ENCODE measurements at places on chromosomes 2 and 18.
A peak's percentile ranks its signal among the peaks of the same experiment; 100 is the strongest.

GRCh38 chr18:79389689-79390088 lies 6.0 kb upstream of the NFATC1 start:
- peaks cover 11% of the 10 kb centered on the region for H3K4me1 ChIP-seq
- no peaks in the 10 kb centered on the region for H3K36me3 ChIP-seq
- H3K27ac ChIP-seq, result no peak overlapping the region
- no peak overlapping the region for H3K4me3 ChIP-seq
- no peak for DNase-seq
- peaks cover 63% of the 10 kb centered on the region for H3K27me3 ChIP-seq

GRCh38 chr18:29147944-29148343 lies 971.0 kb upstream of the CDH2 start:
- H3K36me3 ChIP-seq, result no peaks in the 10 kb centered on the region
- H3K4me1 ChIP-seq, result peaks cover 10% of the 10 kb centered on the region
- no peaks in the 10 kb centered on the region for H3K27me3 ChIP-seq

GRCh38 chr2:189576396-189576795 lies 4.2 kb downstream of the SLC40A1 start:
- no peak for DNase-seq
- H3K36me3 ChIP-seq, result peaks cover 37% of the 10 kb centered on the region
- H3K4me3 ChIP-seq, result peak overlapping the region; percentile 84
- no peaks in the 10 kb centered on the region for H3K27me3 ChIP-seq

GRCh38 chr2:18404708-18405107 lies 155.7 kb downstream of the RDH14 start:
- H3K27me3 ChIP-seq, result no peaks in the 10 kb centered on the region
- no peak for DNase-seq
- peak overlapping the region; percentile 31 for H3K27ac ChIP-seq
- no peak overlapping the region for H3K4me3 ChIP-seq
- peaks cover 21% of the 10 kb centered on the region for H3K4me1 ChIP-seq
- no peaks in the 10 kb centered on the region for H3K36me3 ChIP-seq

DNA sequence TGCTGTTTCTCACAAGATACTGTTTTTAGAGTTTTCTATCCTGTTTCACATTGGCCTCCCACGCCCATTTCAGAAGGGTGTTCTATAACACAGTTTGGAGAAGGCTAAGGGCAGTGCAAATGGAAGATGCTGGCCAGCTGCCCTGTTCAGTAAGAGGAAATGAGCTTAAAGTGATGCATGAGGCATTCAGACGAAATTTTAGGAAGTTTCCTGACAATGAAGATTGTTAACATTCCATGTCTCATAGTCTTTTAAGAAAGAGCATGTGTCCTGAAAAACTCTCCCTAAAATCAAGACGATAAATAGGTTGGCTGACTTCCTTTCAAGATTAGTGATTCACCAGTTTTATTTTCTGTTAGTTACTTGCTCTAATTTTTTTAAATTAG lies 484.2 kb upstream of the NRP2 start:
- H3K27ac ChIP-seq, result peak overlapping the region; percentile 71
- no peaks in the 10 kb centered on the region for H3K36me3 ChIP-seq
- H3K27me3 ChIP-seq, result no peaks in the 10 kb centered on the region
- H3K4me3 ChIP-seq, result no peak overlapping the region
- DNase-seq, result no peak
- H3K4me1 ChIP-seq, result peaks cover 18% of the 10 kb centered on the region

DNA sequence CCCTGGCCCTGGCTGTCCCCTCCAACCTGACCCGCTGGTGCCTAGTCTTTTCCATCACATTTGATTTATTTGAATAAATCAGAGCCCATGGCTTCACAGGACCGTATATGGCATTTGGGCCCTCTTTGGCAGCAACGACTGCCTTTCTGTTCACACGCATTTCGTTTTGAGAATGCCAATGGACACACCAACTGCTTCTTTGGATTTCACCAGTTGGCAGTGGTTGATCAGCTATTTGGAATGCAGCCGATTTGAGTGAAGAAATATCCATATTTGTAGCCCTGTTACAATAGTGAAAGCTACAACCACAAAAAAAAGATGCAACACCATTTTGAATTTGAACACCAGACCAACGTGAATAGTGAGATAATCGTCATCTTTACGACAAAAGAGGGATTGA lies 56.5 kb downstream of the GNAL start:
- no peak overlapping the region for H3K27ac ChIP-seq
- no peaks in the 10 kb centered on the region for H3K4me1 ChIP-seq
- H3K36me3 ChIP-seq, result no peaks in the 10 kb centered on the region
- DNase-seq, result no peak

GRCh38 chr2:8332646-8333045 lies 349.2 kb upstream of the ID2 start:
- peaks cover 17% of the 10 kb centered on the region for H3K4me1 ChIP-seq
- H3K27me3 ChIP-seq, result no peaks in the 10 kb centered on the region
- no peak overlapping the region for H3K4me3 ChIP-seq
- H3K36me3 ChIP-seq, result no peaks in the 10 kb centered on the region

GRCh38 chr18:777021-777420 lies 35.0 kb downstream of the YES1 start:
- H3K4me3 ChIP-seq, result no peak overlapping the region
- peak overlapping the region; percentile 66 for H3K27ac ChIP-seq
- no peaks in the 10 kb centered on the region for H3K27me3 ChIP-seq
- peaks cover 48% of the 10 kb centered on the region for H3K4me1 ChIP-seq
- DNase-seq, result no peak
- H3K36me3 ChIP-seq, result no peaks in the 10 kb centered on the region

DNA sequence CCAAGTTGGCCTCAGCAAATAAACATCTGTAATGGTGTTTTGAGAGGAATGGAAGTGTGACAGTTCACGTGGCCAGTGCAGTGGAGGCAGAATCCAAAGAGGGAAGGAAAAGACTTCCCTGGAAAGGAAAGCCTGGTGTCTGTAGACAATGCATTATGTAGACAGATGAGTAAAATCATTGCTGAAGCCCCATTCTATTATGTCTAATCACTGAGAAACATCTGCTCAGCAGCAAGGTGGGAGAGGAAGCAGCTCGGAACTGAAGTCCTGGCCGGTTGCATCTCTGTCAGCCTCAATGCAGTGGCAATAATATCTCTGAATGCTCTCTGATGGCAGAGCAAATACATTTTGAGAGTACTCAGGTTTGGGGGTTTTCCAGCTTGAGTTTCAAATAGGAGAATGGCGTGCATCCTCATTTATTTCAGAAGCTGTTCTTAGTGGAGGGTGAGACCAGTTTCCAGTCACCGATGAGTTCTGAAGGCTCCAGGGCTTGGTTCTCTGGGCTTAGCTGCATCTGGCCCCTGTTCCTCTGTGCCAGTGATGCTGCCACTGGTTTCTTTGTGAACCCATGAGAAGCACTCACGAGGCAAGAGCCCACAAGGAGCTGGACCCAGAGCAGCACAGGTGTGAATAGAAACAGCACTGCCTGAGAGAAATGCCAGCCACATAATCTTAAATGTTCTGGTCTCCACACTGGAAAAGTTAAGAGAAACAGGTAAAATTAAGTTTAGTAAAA lies 63.3 kb downstream of the RPIA start:
- H3K27ac ChIP-seq, result no peak overlapping the region
- H3K36me3 ChIP-seq, result peaks cover 42% of the 10 kb centered on the region
- no peak overlapping the region for H3K4me3 ChIP-seq
- no peaks in the 10 kb centered on the region for H3K27me3 ChIP-seq
- DNase-seq, result no peak

GRCh38 chr18:61784834-61785233 lies 108.0 kb downstream of the RNF152 start:
- peaks cover 5% of the 10 kb centered on the region for H3K36me3 ChIP-seq
- no peaks in the 10 kb centered on the region for H3K27me3 ChIP-seq
- no peak for DNase-seq
- no peak overlapping the region for H3K27ac ChIP-seq
- H3K4me3 ChIP-seq, result no peak overlapping the region

DNA sequence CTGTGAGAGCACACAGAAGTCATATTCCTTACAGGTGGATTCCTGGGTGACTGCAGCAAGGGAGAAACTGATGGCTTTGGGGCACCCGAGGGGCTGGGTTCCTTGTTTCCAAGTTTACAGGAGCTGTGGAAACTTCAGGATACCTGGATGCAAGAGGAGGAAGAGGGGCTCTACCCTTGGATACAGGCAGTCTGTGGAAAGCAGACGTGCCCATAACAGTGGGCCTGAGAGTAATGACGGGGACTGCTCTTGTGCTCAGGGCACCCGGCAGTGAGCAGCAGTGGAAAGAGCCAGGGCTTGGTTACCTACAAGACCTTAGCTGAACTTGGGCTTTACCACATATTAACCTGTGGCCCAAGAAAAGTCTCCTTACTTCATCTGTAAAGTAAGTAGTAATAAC lies 102.2 kb upstream of the TGFA start:
- no peak overlapping the region for H3K27ac ChIP-seq
- peaks cover 89% of the 10 kb centered on the region for H3K27me3 ChIP-seq
- H3K4me1 ChIP-seq, result no peaks in the 10 kb centered on the region
- H3K36me3 ChIP-seq, result no peaks in the 10 kb centered on the region

DNA sequence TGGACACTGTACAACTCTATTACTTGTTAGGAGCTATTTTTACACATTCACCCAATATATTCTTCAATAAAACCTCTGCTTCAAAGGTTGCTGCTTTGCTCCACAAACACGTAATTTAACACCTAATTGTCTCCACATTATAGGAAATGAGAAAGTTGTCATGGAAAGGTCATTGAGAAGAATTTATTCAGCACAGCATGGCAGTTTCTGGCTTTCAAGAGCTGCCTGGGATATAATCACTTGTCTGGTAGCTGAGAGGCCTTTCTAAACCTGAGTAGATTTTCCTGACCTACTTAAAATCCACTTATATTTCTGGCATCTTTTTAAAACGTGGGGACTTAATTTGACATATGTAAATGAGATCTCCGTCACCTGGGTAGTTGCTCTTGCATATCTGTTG lies 216.1 kb downstream of the ZNF804A start:
- no peak for DNase-seq
- H3K4me1 ChIP-seq, result no peaks in the 10 kb centered on the region
- peaks cover 4% of the 10 kb centered on the region for H3K36me3 ChIP-seq
- no peak overlapping the region for H3K27ac ChIP-seq

GRCh38 chr2:35858216-35858615 lies 497.4 kb upstream of the CRIM1 start:
- H3K36me3 ChIP-seq, result no peaks in the 10 kb centered on the region
- DNase-seq, result no peak
- H3K4me1 ChIP-seq, result no peaks in the 10 kb centered on the region
- no peaks in the 10 kb centered on the region for H3K27me3 ChIP-seq
- no peak overlapping the region for H3K27ac ChIP-seq

DNA sequence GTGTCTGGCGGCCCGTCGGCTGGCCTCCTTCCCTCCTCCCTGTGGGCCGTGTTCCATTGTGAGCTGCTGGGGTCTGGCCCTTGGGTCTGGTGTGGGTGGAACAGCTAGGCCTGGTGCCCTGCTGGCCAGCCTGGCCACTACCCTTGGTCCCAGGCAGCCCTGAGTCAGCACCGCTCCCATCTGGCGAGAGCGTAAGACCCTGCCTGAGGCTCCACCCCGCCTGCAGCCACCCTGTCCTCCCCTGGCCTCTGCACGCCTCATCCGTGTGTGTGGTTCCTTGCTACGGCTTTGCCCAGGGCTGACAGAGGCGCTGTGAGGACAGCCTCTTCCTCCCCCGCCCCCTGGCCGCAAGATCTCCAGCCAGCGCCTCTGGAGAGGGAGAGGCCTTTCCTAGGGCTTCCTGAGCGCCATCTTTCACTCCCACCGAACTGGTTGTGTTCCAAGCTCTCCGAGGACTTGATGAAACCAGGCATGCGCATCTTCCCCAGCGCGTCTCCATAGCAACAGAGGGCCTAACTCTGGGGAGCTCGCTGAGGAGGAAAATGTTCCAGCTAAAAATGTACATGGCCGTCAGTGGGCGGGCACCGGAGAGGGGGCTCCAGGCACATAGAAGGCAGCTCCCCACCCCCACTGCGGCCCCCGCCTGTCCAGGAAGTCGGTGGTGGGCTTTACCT lies 83.0 kb downstream of the STPG4 start:
- H3K4me1 ChIP-seq, result peaks cover 47% of the 10 kb centered on the region
- peak overlapping the region; percentile 84 for H3K27ac ChIP-seq
- H3K4me3 ChIP-seq, result no peak overlapping the region
- peaks cover 9% of the 10 kb centered on the region for H3K36me3 ChIP-seq
- DNase-seq, result no peak
- no peaks in the 10 kb centered on the region for H3K27me3 ChIP-seq

DNA sequence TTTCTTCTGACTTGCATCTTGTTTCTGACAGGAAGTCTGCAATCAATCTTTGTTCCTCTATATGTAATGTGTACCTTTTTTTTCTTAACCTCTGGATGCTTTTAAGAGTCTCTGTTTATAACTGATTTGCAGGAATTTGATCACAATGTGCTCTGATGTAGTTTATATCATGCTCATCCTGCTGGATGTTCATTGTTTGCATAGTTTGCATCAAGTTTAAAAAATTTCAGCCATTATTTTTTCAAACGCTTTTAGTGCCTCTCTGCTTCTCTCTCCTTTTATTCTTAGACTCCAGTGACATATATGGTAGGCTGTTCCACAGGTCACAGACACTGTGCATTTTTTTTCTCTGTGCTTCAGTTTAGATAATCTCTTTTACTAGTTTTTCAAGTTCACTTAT lies 23.9 kb downstream of the RBKS start:
- H3K27ac ChIP-seq, result no peak overlapping the region
- peaks cover 13% of the 10 kb centered on the region for H3K4me1 ChIP-seq
- H3K4me3 ChIP-seq, result no peak overlapping the region
- H3K36me3 ChIP-seq, result no peaks in the 10 kb centered on the region
- DNase-seq, result no peak
- no peaks in the 10 kb centered on the region for H3K27me3 ChIP-seq

DNA sequence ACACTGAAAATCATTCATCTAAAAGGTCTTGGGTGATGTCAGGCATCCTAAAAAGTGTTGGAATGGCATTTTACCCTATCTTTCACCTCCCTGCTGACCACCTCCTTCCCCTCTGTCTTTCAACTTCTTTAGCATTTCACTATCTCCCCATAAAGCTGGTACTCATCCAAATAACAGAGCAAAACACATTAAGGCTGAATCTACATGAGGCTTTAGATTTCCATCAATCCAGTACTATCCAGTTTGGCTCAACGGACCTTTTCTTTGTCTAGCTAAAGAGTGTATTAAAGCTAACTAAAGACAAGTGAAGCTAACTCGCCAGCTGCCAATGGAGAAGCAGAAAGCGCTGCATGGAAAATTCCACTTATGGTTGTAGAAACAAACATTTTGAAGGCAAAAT lies 122.5 kb upstream of the NCKAP5 start:
- no peak overlapping the region for H3K27ac ChIP-seq
- no peaks in the 10 kb centered on the region for H3K4me1 ChIP-seq
- no peaks in the 10 kb centered on the region for H3K36me3 ChIP-seq
- no peak for DNase-seq

- H3K4me1 ChIP-seq, result peaks cover 3% of the 10 kb centered on the region
- H3K27ac ChIP-seq, result no peak overlapping the region
- H3K4me3 ChIP-seq, result no peak overlapping the region
- no peaks in the 10 kb centered on the region for H3K27me3 ChIP-seq
These were observed 149.7 kb downstream of the LDLRAD4 start for GRCh38 chr18:13368080-13368813.
